ENCODE measurements at places on chromosomes 5 and 9. TPM values are rescaled to one million over a fixed set of nuclear protein-coding genes. Genes with fewer than 3 reads are reported as not detected.

Gene PSD2
- total RNA-seq: 0.11 TPM

Gene ZMAT2
- 32.4 TPM for total RNA-seq

Gene TAF11L10
- total RNA-seq: not detected

Gene MSX2
- not detected for total RNA-seq

Gene LMX1B
- 0.40 TPM for total RNA-seq

Gene CAPSL
- total RNA-seq: not detected

Gene PPP3R2
- total RNA-seq: not detected

Gene SH3TC2
- 1.4 TPM for total RNA-seq

Gene ANXA1
- total RNA-seq: 627 TPM

Gene SPINK6
- total RNA-seq: not detected

DNA sequence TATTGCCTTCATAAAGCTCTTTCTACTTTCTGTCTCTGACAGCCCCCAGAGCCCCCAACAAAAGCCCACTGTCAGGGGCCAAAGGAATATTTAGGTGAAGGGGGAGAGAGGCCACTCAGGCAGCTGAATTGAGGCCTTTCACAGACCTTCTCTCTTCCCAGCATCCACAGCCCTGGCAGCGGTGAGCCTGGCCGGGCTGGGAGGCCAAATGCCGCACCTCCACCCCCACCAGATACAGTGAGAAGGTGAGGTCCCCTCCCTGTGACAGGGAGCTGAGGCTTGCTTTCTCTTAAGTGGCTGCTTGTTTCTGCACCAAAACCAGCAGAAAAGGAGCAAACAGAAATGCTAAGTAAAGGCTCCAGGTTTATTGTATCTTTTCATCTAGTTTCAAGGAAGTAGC lies 168.1 kb downstream of the ROR2 start:
- H3K27me3 ChIP-seq: no peaks in the 10 kb centered on the region
- H3K4me3 ChIP-seq: no peak overlapping the region
- peaks cover 5% of the 10 kb centered on the region for H3K4me1 ChIP-seq

GRCh38 chr5:116772806-116773205 lies 198.2 kb upstream of the SEMA6A start:
- H3K27me3 ChIP-seq: no peaks in the 10 kb centered on the region
- DNase-seq: no peak
- no peak overlapping the region for H3K4me3 ChIP-seq
- peaks cover 5% of the 10 kb centered on the region for H3K4me1 ChIP-seq
- H3K27ac ChIP-seq: no peak overlapping the region

- H3K36me3 ChIP-seq: no peaks in the 10 kb centered on the region
- DNase-seq: no peak
- H3K4me1 ChIP-seq: no peaks in the 10 kb centered on the region
- H3K4me3 ChIP-seq: no peak overlapping the region
These were observed 90.9 kb upstream of the MTAP start for GRCh38 chr9:21711504-21711903.

GRCh38 chr5:106833517-106833916 lies 837.2 kb downstream of the EFNA5 start:
- no peak for DNase-seq
- no peak overlapping the region for H3K27ac ChIP-seq
- H3K4me3 ChIP-seq: no peak overlapping the region
- no peaks in the 10 kb centered on the region for H3K36me3 ChIP-seq

DNA sequence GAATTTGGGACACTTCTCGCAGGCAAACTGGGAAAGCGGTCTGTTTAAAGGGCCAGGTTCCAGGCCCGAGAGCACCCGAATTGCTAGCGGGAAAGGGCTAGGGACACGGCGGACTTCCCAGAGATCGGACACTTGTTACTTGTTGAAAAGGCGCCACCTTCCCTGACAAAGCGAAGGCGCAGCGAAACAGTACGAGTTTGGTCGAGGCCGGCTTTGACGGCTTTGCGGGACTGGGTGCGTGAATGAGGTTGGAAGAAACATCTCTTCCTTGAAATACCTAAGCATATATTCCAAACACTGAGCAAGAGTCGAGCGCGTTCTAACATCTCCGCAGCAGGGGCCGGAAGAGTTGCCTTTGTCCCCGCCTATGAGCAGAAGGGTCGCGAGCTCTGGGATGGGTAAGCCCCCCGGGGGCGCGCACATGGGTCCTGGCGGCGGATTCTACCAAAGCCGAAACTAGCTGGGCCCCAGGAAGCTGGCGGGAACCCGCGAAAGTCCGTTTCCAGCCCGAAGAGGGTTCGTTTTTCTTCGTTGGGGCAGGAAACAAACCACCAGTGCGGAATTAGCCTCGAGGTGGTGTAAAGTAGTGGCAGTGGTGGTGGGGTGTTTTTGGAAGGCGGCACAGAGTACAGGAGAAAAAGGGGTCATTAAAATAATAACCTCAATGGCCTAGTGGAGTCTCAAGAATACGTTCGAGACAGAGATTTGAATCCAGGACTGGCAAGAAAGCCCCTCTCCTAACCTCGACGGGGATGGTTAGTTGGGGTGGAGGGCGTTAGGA lies 1.5 kb downstream of the GDNF start:
- H3K4me3 ChIP-seq: peak overlapping the region; percentile 34
- no peak overlapping the region for H3K27ac ChIP-seq
- no peaks in the 10 kb centered on the region for H3K36me3 ChIP-seq

GRCh38 chr9:73026375-73026774 lies 73.5 kb upstream of the ALDH1A1 start:
- no peak overlapping the region for H3K4me3 ChIP-seq
- H3K27me3 ChIP-seq: no peaks in the 10 kb centered on the region
- no peak for DNase-seq
- no peak overlapping the region for H3K27ac ChIP-seq
- H3K36me3 ChIP-seq: no peaks in the 10 kb centered on the region

- no peak overlapping the region for H3K27ac ChIP-seq
- DNase-seq: no peak
- no peaks in the 10 kb centered on the region for H3K36me3 ChIP-seq
These were observed 21.2 kb upstream of the IL17B start for GRCh38 chr5:149400304-149400703.

- H3K36me3 ChIP-seq: no peaks in the 10 kb centered on the region
- H3K27me3 ChIP-seq: no peaks in the 10 kb centered on the region
These were observed 124.3 kb downstream of the UGCG start for GRCh38 chr9:112020680-112021596.

DNA sequence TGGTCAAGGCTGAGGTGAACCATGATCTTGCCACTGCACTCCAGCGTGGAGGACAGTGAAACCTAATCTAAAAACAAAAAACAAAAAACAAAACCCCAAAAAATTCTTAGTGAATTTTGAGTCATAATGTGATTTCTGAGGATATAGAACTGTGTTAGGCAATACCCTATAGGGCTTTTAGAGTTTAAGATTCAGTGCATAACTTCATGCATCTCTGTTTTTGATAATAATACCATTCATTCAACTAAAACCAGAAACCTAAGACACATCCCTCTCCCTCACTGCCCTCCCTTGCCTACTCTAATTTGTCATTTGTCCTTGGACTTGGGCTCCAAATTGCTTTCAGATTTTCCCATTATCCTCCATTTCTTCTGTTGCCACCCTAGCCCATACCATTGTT lies 405.7 kb upstream of the EDIL3 start:
- no peak for DNase-seq
- H3K27me3 ChIP-seq: no peaks in the 10 kb centered on the region
- no peaks in the 10 kb centered on the region for H3K36me3 ChIP-seq
- no peak overlapping the region for H3K27ac ChIP-seq
- no peaks in the 10 kb centered on the region for H3K4me1 ChIP-seq

GRCh38 chr9:636931-637591 lies 204.4 kb upstream of the DMRT1 start:
- no peak for DNase-seq
- no peaks in the 10 kb centered on the region for H3K36me3 ChIP-seq
- no peaks in the 10 kb centered on the region for H3K27me3 ChIP-seq
- H3K27ac ChIP-seq: no peak overlapping the region
- H3K4me1 ChIP-seq: no peaks in the 10 kb centered on the region

- no peaks in the 10 kb centered on the region for H3K36me3 ChIP-seq
- no peak for DNase-seq
- H3K4me3 ChIP-seq: no peak overlapping the region
- no peaks in the 10 kb centered on the region for H3K4me1 ChIP-seq
- H3K27ac ChIP-seq: no peak overlapping the region
- no peaks in the 10 kb centered on the region for H3K27me3 ChIP-seq
These were observed 379.7 kb downstream of the PSAT1 start for GRCh38 chr9:78676623-78677022.

DNA sequence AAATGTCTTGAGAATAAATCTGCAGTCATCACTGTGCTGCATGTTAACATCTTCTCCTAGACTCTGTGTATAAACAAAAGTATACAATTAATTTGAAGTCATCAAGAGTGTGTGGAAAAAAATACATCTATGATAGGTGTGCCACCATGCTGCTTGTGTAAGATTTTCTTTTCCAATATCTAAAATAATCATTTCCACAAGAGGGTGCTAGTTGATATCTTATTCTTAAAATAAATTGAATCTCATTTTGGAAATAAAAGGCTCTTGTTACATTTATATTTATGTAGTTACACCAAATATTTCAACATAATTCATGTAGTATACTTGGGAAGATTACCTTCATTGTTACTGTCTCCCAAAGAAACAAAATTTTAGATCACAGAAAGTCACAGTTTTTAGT lies 14.1 kb upstream of the MOCS2 start:
- no peak for DNase-seq
- no peaks in the 10 kb centered on the region for H3K4me1 ChIP-seq
- H3K36me3 ChIP-seq: no peaks in the 10 kb centered on the region

- no peak overlapping the region for H3K27ac ChIP-seq
- DNase-seq: no peak
- no peaks in the 10 kb centered on the region for H3K36me3 ChIP-seq
- no peak overlapping the region for H3K4me3 ChIP-seq
- no peaks in the 10 kb centered on the region for H3K27me3 ChIP-seq
These were observed 2167.2 kb upstream of the C9orf72 start for GRCh38 chr9:29740518-29740917.

- no peak overlapping the region for H3K4me3 ChIP-seq
- no peaks in the 10 kb centered on the region for H3K36me3 ChIP-seq
- no peaks in the 10 kb centered on the region for H3K27me3 ChIP-seq
- H3K27ac ChIP-seq: peak overlapping the region; percentile 57
- DNase-seq: no peak
These were observed 43.5 kb downstream of the SH3PXD2B start for GRCh38 chr5:172410662-172411483.

DNA sequence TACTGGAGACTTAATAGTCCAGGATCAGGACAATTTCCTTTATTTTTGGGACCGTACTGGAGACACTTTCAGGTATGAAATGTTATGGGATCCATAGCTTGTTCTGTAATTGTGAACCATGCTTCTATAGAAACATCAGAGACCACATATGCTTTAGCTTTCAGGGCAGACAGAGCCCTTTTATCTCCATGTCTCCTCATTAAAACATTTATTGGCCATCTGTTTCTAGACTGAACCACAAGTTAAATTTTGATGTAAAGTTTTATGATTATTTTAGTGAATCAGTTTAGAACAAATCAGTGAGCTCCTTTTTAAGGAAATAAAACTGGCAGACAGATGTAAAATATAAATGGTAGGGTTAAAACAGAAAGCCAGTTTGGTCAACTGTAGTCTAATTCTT lies 62.0 kb downstream of the SLC27A6 start:
- H3K27me3 ChIP-seq: no peaks in the 10 kb centered on the region
- no peaks in the 10 kb centered on the region for H3K4me1 ChIP-seq
- H3K27ac ChIP-seq: no peak overlapping the region
- no peaks in the 10 kb centered on the region for H3K36me3 ChIP-seq

- DNase-seq: no peak
- no peak overlapping the region for H3K4me3 ChIP-seq
- H3K4me1 ChIP-seq: peaks cover 30% of the 10 kb centered on the region
- H3K27ac ChIP-seq: no peak overlapping the region
These were observed 78.8 kb downstream of the F2RL2 start for GRCh38 chr5:76544268-76544926.

- H3K4me3 ChIP-seq: no peak overlapping the region
- no peak for DNase-seq
- no peaks in the 10 kb centered on the region for H3K36me3 ChIP-seq
- H3K27me3 ChIP-seq: no peaks in the 10 kb centered on the region
- no peak overlapping the region for H3K27ac ChIP-seq
These were observed 24.8 kb downstream of the HSPB3 start for GRCh38 chr5:54480296-54480695.

GRCh38 chr5:75536147-75536546 lies 24.5 kb downstream of the POLK start:
- H3K36me3 ChIP-seq: no peaks in the 10 kb centered on the region
- peaks cover 5% of the 10 kb centered on the region for H3K4me1 ChIP-seq
- H3K27ac ChIP-seq: no peak overlapping the region
- H3K27me3 ChIP-seq: no peaks in the 10 kb centered on the region

- no peak overlapping the region for H3K4me3 ChIP-seq
- no peak for DNase-seq
- H3K27ac ChIP-seq: no peak overlapping the region
These were observed 45.3 kb downstream of the PAM start for GRCh38 chr5:102800427-102800826.

Measured in upper lobe of left lung (tissue), 6 donors.